GM04504 (cell line): ENCODE measurements at places on chromosomes 5 and 9.

DNA sequence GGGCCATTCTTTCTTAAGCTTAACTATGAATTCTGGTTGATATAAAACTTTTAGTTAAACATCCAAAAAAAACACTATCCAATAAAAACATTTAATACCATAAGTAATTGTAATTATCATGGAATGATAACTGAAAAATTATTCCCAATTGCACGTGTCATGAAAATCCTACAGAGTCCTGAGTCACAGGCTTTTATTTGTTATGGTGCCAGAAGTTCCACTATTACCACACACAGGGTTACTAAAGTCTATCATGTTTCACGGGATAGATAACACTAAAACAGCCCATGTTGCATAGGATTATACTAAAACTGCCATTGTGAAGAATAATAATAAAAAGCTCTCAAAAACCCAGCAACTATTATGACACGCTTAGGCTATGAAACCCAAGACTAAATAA, 1381.8 kb downstream of the EFNA5 start:
- DNase-seq, result no peak

DNA sequence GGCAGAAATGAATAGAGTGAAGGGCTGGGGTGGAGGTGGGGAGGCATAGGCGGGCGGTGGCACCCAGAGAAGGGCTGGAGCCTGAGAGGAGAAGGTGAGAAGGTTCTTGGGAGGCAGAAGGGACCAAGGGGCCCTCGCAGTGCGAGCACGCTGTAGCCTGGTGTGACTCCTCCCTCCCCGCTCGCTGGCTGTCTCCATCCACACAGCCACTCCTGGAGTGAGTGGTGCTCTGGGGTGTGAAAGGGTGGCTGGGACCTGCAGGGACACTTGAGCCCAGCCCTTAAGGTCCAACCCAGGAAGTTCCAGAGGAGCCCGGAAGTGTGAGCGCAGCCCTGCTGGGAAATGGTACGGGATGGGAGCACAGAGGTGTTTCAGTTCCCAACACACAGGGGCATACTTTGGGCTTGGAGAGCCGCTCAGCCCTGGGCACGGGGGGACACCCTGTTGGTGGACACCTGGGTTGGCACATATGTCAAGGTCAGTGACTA, 9.3 kb upstream of the SCGB3A1 start:
- no peak for DNase-seq

GRCh38 chr9:33044677-33045282, 19.7 kb downstream of the DNAJA1 start:
- no peak for DNase-seq

DNA sequence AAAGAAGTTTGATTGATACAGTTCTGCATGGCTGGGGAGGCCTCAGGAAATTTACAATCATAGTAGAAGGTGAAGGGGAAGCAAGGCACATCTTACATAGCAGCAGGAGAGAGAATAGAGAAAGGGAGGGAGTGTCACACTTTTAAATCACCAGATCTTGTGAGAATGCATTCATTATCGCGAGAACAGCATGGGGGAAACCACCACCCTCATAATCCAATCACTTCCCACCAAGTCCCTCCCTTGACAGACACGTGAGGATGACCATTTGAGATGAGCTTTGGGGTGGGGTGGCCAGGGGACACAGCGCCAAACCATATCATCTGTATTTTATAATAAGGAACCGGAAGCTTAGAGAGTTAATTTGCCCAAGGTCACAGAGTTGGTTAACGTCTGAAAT, 13.7 kb upstream of the FOCAD start:
- no peak for DNase-seq

GRCh38 chr9:33329117-33329563, 38.8 kb downstream of the NFX1 start:
- peak; percentile 93 for DNase-seq

DNA sequence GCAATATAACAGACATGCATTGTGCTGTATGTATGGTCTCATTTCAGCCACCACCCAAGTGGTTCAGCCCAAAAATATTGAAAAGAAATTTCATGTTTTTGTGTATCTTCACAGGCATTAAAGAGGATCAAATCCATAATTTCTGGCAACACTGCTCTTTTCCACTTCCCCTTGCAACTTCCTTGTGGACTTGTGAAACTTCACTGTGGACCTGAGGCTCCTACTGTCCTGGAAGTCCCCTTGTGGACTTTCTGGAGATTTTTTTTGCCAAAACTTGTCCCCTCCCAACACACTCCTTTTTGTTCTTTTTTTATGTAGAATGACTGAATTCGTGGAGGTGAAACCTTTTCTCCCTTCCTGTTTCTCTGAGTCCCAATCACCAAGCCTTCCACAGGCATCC, 14.3 kb downstream of the OTULINL start:
- no peak for DNase-seq

DNA sequence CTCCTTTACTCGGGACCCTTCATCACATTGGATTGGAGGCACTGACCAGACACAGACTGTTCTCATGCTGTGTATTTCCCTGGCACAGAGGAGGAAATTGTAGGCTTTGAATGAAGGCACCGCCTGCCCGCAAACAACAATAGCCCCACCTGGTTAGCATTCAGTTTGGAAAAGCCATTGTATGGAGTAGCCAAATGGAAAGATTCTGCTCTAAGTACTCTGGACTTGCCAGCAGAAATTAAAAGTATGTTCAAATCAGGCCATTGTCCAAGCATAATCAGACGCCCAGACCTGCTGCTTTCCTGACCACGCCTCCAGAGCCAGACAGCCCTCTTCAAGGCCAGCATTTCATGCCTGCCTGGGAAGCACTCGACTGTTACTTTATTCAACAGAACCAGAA, 8.0 kb upstream of the SEMA4D start:
- DNase-seq, result no peak

DNA sequence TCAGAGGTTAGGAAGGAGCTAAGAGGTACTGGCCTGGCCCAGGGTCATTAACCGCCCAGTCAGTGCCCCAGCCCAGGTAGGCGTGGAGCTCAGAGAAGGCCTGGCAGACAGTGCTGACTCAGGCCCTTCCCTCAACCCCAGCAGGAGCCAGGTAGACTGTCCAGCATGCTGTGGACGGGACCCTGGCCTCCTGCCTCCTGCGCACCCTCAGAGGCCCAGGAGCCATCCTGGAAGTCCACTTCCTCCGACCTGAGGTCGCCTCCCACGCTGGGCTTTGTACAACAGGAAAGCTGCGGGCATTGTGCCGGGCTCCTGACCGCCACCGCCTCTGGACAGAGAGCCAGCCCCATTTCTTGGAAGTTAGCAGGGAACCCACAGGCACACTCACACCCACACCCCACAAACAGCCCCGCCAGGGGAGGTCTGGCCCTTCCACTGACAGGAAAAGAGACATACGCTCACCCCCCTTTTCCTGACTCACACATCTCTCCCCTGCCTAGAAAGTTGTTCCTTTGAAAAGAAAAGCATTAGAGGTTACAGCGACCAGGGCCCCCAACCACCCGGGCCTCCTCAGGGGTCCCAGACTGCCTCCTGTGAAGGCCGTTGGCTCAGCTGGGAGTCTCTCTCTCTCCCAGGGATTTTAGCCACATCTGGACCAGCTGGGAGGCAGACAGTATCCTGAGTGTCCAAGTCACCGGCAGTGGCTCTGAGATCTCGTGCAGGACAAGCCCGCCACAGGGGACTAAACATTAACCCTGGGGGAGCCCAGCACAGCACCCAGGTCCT, 7.7 kb downstream of the RALGDS start:
- DNase-seq, result no peak

GRCh38 chr5:133885566-133885965, 82.9 kb downstream of the C5orf15 start:
- DNase-seq, result no peak

DNA sequence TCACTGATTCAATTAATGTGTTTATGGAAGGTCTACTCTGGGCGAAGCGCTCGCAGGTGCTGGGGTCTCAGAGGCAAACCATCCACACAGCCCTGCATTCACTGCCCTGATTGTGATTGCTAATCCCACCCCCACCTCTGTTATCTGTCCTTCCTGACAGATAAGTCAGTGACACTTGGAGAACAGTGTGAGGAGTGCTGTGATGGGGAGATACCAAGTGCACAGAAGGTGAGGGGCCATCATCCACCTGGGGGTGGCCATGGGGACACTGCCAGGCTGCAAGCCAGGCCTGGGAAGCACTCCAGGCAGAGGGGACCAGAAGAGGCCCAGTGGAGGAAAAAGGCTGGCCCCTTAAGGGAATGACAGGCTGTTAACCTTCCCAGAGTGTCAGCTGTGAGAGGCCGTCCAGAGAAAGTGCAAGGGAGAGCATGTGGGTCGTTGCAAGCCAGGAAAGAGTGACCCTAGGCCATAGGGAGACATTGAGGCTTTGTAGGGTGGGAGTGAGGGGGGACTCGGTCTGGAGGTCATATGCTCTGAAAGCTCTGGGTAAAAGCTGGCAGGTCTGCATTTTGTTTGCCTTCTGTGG, 18.0 kb downstream of the IL9 start:
- no peak for DNase-seq

GRCh38 chr5:90636948-90637347, 78.4 kb downstream of the ADGRV1 start:
- DNase-seq, result no peak

DNA sequence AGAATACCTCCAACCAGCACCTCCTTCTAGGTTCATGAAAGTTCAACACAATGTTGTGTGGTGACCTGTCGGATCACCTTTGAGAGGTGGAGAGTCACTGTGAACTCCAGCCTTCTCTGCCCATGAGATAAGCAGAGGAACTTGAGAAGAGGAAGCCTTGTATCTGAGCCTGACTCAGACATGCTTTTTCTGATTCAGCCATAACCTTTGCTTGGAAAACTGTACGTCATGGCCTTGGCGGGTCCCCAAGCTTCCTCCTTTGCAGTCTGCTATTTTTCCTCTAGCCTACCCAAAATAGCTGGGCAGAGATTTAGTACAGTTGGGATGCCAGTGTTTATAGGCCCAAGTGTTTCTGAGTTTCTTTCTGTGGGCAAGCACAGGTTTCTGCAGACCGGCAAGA, 274.7 kb downstream of the CETN3 start:
- DNase-seq, result no peak

- no peak for DNase-seq
Measured at GRCh38 chr5:173554989-173555705, 61.3 kb downstream of the BOD1 start.

- peak; percentile 73 for DNase-seq
Measured at GRCh38 chr9:129023036-129023907, 4.9 kb downstream of the SH3GLB2 start.

DNA sequence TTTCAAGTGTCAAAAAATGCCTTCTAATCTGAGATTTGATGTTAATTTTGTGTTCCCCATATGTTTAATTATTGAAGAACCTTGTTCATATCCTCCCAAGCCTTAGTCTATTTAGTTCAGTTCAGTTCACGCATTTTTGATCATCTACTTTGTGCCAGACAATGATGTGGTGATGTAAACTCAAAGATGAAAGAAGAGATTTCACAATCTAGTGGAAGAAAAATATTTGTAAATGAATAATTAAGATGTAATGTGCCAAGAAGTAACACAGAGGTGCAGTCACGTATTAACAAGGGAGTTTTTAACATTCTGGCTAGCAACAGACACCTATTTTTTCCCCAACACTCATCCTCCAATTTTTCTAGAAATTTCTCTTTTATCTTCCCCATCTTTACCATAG, 22.1 kb upstream of the KIF2A start:
- DNase-seq, result no peak

- DNase-seq, result no peak
Measured at GRCh38 chr5:92548346-92548745, 1032.7 kb downstream of the NR2F1-AS1 start.

GRCh38 chr9:21513431-21513830, 31.3 kb upstream of the IFNE start:
- no peak for DNase-seq

DNA sequence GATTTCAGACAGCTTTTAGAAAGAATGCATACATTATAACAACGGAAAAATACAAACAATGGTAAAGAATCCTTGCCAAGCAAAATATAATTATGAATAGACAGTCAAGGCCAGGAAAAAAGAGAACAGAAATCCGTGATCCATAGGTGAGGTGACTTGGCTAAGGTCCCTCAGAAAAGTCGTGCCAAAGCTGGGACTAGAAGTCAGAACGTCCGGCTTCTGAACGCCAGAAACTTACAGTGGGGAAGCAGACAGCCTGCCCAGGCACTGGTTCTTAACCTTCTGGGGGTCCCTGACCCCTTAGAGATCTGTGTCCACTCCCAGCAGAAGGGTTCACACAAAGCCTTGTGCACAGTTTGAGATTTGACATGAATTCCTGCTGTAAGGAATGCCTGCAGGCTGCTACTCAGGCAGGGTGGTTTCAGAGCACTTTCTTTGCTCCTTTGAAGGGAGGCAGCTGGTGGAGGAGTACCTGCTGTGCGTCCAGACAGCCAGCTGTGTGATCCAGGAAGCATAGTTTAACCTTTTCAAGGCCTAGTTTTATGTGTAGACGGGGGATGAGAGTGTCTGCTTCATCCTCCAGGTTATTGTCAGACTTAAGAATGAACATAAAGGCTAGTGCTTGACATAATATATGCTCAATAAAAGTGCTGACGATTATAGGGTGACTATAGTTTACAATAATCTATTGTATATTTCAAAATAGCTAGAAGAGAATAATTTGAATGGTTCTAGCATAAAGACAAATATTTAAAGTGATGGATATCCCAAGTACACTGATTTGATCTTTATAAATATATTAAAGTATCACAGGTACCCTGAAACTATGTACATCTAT, 852 bp downstream of the ARHGEF37 start:
- no peak for DNase-seq
